Brain (organoid and tissue), 16 donors: ENCODE measurements at places on chromosomes 2 and 18. TPM values are rescaled to one million over a fixed set of nuclear protein-coding genes. Genes with fewer than 3 reads are reported as not detected.

RGPD3 gene
- polyA plus RNA-seq, result not detected

KCNS3 gene
- 1.2 TPM for polyA plus RNA-seq

TUBA3E gene
- not detected for polyA plus RNA-seq

RAMP1 gene
- polyA plus RNA-seq, result 75.7 TPM

TPO gene
- polyA plus RNA-seq, result 0.14 TPM

POTEI gene
- polyA plus RNA-seq, result not detected

GRCh38 chr2:120525056-120526046, 179.4 kb downstream of the INHBB start:
- DNase-seq, result no peak

DNA sequence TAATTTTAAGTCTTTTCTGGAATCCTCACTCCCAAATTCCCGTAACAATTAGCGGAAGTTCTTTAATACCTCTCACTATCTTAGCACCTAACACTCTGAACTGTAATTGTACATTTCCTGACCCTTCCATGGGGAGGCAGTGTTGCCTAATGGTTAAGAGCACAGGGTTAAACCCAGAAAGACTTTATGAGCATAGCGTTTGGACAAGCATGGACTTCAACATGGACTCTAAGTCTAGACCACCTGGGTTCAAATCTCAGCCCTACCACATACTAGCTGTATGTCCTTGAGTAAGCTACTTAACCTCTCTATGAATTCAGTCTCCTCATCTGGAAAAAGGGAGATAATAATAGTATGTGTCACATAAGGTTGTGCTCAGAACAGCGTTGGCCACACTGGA, 13.0 kb downstream of the ANTXR1 start:
- DNase-seq, result no peak

DNA sequence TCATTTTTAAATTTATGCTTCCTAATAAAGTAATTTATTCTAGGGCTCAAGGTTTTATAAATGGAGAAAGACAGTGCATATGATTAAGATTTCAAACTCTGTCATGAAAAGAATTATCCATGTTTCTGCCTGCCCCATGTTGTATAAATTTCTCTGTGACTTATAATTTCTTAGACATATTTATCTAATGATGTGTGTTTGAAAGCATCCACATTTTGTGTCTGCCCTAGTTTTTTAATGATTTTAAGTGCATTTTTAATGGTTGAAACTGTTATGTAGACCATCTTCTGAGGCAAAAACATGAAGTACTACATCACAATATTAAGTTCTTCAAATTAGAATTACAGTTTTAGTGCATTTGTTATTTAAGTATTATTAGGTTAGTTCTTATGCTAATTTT, 71.2 kb downstream of the PTPRM start:
- no peak for DNase-seq

GRCh38 chr18:24227977-24228666, 89.3 kb downstream of the CABYR start:
- no peak for DNase-seq

DNA sequence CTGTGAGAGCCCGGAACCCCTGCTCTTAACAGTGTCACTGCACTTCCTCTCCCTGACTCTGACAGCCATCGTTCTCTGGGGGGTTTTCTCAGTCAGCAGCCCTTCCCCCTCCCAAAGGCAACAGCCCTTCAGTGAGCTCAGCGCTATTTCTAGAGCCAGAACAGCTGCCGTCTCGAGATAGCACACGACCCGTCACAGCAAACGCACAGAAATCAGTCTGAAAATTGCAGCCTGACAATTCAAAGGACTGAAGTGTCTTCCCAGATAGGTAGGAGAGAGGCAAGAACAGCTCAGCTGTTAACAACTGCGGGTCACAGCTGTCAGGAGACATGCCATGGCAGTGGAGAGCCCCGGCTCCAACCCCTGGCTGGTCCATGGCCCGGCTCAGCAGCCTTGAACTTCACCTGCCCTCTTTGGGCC, 45.4 kb downstream of the ST8SIA5 start:
- peak; percentile 10 for DNase-seq

DNA sequence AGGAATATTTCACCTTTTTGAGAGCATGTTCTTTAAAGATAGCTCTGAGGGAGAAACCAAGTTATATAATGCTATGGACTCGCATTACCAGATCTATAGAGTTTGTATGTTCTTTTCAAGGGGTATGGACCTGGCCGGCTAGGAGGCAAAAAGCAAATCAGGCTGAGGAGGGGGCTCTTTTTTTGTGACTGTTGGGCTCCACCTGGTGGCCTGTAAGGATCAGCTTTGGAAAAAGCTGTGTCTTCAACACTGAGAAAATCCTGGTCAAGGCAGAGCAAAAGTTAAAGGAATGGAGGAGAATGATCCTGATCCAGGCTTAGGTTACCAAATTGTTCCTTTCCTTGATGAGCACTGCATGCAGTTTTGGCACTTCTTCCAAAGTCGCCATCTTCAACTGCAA, 180.5 kb downstream of the DIS3L2 start:
- DNase-seq, result peak; percentile 48

DNA sequence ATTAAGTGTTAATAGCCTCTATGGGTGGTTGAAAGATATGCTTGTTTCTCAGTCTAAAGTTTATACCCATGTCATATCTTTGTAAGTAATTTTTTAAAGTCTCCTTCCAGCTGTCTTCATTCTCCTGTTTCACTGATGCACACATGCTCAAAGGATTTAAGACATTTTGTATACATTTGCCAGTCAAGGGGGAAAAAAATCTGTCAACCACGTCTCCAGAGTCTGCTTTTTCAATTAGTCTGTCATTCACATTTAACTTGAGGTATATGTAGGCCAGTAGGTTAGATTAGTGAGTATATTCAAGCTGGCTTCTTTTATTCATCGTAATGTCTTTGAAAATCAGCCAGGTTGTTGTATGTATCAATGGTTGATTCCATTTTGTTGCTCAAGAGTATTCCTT, 193.5 kb downstream of the MCFD2 start:
- DNase-seq, result peak; percentile 14

- no peak for DNase-seq
Observed at GRCh38 chr2:145918951-145919350, 1399.0 kb upstream of the ZEB2 start.

DNA sequence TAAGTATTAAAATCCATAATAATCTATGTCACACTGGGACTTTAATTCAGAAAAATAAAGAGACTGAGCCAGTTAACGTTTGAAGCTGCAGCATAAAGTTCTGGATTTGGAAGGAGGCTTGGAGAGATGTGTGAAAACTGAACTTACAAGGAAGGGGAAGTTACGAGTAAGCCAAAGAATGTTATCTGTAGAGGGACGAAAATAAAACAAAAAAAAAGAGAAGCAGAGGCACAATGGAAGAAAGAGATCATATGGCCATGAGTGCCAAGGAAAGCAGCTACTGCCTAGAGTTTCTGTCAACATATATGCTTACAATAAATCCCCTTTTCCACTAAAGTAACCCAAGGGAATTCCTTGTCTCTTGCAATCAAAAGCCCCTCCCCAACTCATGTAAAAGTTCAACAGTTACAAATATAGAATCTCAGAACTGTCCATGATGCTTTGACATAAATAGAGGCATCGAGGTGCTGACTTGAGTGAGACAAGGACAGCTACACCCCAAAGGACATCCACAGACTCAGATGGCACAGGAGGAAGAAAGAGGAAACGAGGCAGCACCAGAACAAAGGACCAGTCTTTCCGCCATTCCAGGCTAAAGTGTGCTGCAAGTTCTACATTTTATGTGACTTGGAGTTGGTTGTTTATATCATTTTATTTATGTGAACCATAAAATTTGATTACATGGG, 16.1 kb upstream of the ARL5A start:
- no peak for DNase-seq

DNA sequence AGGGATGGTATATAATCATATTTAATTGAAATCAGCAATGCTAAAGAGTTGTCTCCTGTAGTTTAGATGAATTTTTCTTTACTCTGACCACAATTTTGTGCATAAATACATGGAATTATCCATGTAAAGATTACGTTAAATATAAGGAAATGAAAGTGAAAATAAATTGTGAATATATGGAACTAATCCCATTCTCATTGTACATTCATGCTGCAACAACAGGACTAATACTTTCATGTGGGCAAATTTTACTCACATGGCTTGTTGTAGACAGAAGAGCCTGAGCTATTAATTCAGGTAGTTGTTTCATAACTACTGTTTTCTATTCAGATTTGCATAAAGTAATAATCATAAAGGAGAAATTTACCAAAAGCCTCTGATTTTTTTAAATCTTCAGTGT, 357.8 kb downstream of the ARHGAP15 start:
- no peak for DNase-seq

GRCh38 chr2:227655454-227655853, 11.2 kb upstream of the SCYGR5 start:
- DNase-seq, result no peak

DNA sequence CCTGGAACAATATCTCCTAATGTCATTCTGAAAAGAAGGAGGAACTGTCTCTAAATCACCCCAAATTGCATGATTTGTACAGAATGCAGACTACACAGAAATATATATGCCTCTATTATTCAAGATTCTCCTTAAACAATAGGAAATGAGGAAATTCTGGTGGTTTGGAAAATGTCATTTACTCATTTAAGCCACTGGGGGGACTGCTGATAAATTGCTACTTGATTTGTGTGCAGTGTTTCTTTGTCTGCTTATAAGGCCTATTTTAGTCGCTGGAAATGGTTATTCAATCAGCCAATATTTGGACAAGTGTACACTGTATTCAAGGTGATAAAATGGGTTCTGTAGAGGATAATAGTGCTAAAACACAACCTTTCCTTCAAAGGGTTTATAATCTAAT, 801.9 kb upstream of the CELF4 start:
- DNase-seq, result peak; percentile 31

GRCh38 chr2:149427387-149427786, 97.0 kb downstream of the LYPD6 start:
- peak; percentile 54 for DNase-seq

- peak; percentile 75 for DNase-seq
Observed at GRCh38 chr18:50518787-50519546, 40.9 kb upstream of the MAPK4 start.

DNA sequence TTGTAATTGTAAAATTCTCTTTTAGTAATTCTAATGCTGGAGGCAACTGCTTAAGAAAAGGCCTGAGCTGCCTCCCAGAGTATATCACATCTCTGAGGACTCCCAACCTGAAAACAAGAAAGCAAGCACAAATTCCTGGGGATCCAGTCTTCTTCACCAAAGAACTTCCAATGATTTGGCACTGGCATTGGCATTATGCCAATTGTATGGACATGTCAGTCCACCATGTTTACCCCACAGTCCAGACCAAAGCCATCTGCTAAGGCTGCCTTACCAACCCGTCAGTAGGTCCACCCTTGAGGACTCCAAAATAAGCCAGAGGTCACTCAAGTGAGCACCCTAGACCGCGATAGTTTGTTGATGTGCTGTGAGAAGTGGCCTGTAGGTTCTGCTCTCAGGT, 263.1 kb downstream of the RND3 start:
- no peak for DNase-seq

DNA sequence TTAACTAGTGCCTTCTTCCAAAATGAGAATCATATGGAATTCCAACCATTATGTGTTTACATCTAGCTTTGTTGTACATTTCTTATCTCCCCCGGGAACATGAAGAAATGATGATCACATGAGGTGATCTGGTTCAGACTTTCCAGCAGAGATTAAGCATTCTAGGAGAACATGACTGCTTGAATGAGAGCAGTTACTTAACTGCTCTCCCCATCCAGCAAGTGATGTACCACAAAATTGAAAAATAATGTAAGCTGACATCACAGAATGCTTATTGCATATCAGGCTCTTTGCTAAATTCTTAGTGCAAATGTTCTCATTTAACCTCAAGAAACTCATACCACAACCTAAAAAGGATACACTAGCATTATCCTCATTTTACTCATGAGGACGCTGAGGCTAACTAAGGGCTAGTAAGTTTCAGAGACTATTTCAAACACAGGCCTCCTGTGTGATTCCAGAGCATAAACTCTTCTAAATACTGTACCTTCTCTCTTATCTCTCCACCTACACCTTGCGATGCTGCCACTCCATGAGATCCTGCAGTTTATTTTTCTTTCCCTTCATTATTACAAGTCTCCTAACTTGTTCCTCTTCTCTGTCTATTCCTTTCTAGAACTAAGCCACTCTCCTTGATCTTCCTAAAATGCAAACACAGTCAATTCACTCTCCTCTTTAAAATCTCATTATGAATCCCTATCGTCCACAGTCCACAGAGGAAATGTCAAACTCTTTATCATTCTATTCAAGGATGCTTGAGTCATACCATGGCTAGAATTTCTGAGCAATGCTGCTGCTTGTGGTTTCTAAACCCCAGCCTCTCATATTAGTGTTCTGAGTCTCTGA, 1224.8 kb upstream of the ZEB2 start:
- DNase-seq, result no peak

- peak; percentile 69 for DNase-seq
Observed at GRCh38 chr2:101613056-101613704, 84.3 kb upstream of the MAP4K4 start.

- DNase-seq, result peak; percentile 35
Observed at GRCh38 chr2:42844901-42845821, 52.8 kb upstream of the HAAO start.

DNA sequence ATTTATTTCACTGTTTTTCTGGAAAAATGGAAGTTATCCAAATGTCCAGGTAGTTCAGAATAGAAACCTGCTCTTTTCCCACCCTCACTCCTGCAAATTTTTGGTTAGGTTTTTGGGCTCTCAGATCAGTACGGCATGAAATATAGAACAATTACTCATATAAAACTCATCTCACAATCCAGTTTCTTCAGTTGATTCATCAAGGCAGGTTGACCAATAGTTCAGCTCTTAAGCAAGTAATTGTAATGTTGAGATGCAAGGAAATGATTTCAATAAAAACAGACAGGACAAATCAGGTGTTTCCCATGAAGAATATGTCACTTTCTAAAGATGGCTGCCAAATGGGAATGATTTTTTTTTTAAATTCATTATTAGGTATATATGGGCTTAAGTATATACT, 2.0 kb downstream of the RAB27B start:
- DNase-seq, result no peak

DNA sequence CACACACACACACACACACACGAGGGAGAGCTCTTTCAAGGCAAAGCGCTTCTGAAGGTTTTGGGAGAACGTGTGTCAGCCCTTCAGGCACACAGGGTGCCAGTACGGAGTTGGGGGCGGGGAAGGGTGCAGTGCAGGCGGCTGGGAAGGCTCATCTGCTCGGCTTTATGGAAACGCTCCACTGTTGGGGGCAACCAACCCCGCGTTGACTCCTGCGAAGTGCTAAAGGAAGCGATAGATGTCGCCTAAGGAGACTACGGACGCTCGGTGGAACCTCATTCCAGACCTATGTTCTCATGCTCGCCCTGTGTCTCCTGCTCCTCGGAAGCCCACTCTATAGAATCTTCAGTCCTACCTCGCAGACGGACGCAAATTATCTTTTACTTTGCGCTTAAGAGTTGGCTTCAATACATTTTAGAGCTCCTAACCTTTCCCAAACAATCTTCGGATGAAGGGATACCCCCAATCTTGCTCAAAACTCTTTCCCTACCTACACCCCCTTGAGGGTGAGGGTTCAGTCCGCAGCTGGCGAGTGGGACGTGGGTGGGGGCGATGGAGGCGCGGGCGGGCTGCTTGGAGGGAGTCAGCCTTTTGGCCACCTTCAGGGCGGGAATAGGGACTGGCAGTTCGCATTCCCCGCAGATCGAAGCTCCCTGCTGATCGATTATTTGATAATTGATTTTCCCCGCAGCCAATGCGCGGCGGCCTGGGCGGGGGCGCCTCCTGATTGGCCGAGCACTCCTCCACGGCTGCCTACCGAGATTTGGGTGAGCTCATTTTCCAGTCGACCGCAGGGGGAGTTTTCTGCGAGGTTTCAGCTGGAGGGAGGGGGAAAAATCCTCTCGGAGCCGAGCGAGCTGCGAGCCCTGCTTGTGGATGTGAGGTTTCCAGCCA, 1.9 kb upstream of the MEIS1 start:
- peak; percentile 98 for DNase-seq

- no peak for DNase-seq
Observed at GRCh38 chr2:172101821-172102390, 794 bp downstream of the DLX2 start.
